ENCODE measurements at places on chromosomes 12 and 14.

DNA sequence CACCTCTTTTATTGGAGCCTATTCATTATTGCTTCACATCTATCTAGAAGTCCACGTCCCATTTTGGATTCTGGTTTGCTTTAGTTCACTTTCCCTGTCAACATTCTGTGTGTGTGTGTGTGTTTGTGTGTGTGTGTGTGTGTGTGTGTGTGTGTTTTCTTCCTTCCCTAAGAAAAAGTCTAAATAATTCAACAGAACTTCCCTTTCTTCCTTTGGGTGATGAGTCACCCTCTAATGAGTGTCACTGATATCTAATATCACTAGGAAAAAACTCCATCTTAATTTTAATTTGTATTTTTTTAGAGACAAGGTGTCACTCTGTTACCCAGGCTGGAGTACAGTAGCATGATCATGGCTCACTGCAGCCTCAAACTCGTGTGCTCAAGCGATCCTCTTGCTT is 234.2 kb downstream of the TTC8 start:
- no peak for DNase-seq

DNA sequence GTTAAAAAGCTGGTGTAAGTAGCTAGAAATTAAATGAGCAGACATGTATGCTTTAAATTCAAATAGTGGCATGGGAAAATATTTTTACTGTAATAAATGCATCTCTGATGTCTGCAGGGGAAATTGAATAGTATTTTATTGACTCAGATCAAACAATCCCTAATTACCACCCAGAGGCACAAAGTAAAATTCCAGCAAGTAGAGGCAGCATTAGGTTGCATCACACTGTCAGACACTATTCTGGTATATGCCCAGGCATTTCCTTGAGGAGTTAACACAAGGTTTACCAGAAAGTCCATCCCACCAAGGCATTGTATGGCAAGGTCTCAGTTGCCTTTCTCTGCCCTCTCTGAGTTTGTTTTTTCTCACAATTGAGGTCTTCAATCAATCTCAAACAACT is 201.6 kb upstream of the KITLG start:
- no peak for DNase-seq

DNA sequence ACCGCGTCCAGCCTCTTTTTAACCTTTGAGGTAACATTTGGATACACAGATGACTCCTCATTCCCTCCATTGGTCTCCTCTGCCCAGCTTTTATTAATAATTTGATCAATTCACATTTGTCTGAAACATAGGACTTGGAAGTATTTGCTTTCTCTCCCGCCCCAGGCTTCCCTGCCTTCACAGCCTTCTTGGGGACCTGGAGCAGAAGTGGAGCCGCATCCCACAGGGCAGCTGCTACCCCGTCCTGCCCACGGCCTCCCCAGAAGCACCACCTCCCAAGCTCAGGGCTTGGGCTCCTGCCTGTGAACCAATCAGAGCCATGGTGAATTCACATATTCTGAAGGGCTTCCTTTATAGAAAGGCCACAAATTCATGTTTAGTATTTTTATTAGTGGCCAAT is 97.6 kb downstream of the PIWIL1 start:
- no peak for DNase-seq

DNA sequence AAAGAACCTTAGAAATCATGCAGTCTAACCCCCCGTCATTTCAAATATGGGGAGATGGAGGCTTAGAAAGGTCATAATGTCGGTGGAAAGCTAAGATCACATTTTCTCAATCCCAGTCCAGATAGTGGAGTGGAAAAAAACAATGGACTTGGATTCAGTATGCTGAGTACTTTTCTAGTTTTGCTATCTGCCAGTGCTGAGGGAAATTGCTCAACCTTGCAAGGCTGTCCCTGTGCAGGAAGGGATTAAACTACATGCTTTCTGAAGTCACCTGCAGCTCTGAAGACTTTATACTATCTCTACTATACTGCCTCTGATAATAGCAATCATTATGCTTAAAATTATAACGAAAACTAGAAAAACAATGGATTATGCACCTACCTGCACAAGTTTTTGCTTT is 272.8 kb downstream of the LRIG3 start:
- no peak for DNase-seq

- peak; percentile 29 for DNase-seq
Measured at GRCh38 chr14:64409126-64409920, 21.2 kb downstream of the MTHFD1 start.

Measured in B cell (primary cell).